Stimulated activated CD4-positive, alpha-beta T cell treated with anti-CD3 and anti-CD28 coated beads, Interleukin-1b, Interleukin-23, amount 100 ng/mL, for 48 hours (primary cell): ENCODE measurements at places on chromosomes 2 and 18.

DNA sequence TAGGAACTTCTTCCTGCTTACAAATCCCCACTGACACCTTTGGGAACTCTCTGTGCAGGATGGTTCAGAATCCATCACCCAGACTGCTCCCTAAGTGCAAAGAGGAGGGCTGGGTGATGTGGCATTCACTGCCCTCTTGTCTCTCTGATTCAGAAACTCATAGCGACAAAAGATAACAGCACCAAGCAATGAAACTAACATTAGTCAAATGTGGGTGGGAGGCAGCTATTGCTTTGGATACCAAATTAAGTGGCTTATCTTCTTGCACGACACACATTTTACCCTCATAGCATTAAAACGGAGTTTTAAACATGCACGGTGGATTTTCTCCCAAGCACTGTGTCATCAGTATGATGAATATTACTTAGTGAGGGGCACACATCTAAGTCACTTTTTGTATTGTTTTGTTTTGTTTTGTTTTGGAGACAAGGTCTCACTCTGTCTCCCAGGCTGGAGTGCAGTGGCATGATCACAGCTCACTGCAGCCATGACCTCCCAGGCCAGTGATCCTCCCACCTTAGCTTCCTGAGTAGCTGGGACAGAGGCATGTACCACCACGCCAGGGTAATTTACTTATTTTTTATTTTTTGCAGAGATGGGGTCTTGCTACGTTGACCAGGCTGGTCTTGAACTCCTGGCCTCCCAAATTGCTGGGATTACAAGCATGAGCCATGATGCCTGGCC lies 40.9 kb upstream of the NEB start:
- no peak for DNase-seq

DNA sequence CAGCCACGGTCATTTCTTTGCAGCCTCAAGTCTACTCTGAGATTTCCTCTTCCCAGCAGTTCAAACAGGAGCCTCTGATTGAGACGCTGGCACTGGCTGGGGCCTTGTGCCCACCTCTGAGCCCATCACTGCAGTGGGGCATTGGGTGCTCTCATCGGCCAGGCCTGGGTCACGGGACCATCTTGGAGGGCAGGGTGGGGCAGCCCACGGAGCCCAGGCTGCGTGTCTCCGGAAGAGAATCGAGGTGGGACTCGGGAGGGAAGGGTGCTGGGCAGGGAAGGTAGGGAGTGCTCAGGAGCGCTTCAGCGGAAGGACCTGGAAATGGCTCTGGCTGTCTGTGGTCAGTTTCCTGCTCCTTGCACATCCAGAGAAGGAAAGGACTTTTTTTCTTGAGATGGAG lies 82.4 kb downstream of the RTP5 start:
- DNase-seq: no peak

DNA sequence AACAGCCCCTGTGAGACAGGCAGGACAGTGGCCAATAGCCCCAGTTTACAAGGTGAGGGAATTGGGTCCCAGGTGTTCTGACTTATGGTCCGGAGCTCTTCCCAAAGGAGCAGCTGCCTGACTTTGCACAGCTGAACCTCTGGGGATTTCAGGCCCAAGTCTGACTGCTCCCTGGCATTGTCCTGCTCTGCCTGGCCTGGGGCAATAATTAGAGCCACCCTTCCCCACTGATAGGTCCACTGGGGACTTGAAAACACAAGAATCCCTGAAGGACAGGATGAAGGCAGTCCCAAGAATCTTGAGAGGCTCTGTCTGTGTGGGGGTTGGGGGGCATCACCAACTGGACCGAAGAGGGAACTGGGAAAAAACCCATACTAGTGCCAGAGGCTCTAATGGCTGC lies 3.7 kb upstream of the FEV start:
- no peak for DNase-seq

- DNase-seq: no peak
Observed at GRCh38 chr2:39499336-39499735, 62.3 kb upstream of the MAP4K3 start.

DNA sequence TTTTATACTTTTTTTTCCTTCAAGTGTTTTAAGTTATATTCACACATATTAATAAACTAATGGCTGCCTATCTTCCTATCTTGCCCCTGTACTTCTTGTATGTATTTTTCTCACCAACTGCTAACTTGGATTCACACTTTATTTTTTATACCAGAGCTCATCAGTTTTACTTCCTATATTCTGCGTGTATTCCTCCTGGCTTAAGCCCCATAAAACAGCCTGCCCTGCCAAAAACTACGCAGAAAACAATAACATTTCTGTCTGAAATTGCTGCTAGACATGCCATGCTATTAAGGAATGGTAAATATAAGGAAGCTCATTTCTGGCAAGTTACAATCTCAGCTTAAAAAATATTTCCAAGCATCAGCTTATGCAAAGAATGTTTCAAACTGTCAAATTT lies 172.3 kb downstream of the UBE2E3 start:
- DNase-seq: no peak

GRCh38 chr2:67243919-67244318 lies 153.2 kb upstream of the ETAA1 start:
- no peak for DNase-seq

DNA sequence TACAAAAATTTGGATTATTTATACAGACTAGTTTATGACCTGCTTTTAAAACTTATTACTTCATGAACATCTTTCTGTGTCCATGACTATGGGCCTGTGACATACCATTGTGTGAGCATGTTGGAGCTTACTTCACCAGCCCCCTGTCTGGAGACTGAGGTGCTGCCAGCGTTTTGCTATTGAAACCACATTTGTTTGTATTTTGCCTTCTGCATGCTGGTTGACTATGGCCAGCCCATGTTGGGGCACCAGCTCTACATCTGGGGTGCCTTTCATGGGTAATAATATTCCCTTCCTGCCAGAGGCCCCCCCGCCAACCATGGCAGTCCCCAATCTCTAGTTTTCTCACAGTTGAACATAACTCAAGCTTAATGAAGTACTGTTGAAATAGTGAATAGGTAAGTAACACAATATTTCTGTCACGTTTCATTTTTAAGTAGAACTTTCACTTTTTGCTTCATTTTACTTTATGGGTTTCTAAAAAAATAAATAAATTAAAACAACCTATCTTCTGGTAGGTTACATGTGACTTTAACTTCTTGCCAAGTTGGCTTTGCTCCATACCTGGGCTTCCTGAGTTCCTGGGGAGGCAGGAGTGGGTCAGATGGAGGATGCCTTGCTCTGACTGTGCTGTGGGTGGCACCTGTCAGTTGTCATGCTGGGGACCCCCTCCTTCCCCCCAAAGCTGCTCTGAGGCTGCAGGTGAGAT lies 63.9 kb downstream of the DGKD start:
- DNase-seq: no peak

- no peak for DNase-seq
Observed at GRCh38 chr2:180975585-180975984, 4.8 kb upstream of the UBE2E3 start.

DNA sequence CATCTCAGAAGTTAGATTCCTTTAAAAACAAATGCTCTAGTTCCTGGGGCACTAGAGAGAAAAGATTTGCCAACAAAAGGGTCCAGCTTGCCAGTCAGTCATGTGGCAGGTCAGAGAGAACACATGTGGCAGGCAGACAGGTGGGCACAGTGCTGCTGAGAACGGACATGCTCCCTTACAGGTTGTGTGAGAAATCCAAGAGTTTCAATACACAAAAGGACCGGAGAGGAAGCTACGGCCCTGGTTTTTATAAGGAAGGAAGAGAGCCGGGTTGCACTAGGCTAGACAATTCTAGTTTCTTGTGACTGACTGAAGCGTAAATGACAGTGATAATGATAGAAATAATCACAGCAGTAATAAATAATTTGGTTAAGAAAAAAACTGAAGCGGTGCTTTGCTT lies 18.3 kb downstream of the CDC42EP3 start:
- DNase-seq: no peak

GRCh38 chr2:198546122-198546521 lies 741.7 kb downstream of the PLCL1 start:
- DNase-seq: no peak

- DNase-seq: no peak
Observed at GRCh38 chr2:107473150-107473549, 353.5 kb upstream of the RGPD4 start.

DNA sequence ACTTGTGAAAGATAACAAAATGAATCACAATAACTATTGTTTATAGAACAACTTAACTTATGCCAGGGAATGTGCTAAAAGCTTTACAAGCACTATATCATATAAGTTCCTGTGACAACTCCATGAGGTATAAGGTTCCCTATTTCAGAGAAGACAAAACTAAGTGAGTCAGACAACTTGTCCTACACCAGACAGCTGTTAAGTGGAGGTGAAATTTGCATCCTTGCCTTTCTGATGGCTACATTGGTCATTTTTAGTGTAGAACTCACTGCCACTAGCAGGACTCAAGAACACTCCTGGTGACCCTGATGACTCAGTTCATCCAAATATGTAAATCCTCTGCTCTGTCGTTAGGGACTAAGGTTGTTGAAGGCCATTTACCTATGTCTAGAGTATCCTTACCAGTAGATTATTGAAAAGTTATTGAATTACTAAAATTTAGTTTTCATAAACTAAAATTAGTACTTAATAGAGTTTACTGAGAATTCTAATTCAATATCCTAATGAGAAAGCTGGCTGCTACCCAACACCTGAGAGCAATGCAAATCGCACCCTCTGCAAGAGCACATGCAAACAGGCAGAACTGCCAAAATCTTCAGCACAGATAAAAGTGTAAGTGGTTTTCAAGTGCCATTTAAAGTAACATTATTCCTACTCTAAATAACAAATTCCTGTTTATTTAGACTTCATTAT lies 636.2 kb downstream of the NRXN1 start:
- no peak for DNase-seq

DNA sequence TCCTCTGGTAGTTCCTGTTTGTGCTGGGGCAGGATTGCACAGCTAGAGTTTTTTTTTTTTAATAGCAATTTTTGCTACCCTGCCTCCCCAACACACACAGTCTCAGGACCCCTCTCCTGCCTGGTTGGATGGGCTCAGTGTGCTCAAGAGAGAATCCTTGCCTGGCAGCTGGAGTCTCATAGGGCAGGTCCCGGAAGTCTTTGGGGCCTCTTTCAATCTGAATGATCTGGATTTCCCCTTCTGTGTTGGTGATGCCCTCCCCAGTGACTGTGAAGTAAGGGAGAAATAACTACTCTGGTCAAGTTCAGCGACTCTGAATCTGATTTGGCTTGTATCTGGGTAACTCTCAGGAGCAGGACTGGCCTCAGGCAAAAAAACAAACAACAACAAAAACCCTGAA lies 220.6 kb upstream of the LRRTM1 start:
- DNase-seq: no peak

- no peak for DNase-seq
Observed at GRCh38 chr2:1492711-1493430, 79.6 kb downstream of the TPO start.

GRCh38 chr2:25483607-25484266 lies 142.0 kb upstream of the DNMT3A start:
- DNase-seq: no peak

- no peak for DNase-seq
Observed at GRCh38 chr18:23540867-23541266, 37.6 kb downstream of the RMC1 start.

DNA sequence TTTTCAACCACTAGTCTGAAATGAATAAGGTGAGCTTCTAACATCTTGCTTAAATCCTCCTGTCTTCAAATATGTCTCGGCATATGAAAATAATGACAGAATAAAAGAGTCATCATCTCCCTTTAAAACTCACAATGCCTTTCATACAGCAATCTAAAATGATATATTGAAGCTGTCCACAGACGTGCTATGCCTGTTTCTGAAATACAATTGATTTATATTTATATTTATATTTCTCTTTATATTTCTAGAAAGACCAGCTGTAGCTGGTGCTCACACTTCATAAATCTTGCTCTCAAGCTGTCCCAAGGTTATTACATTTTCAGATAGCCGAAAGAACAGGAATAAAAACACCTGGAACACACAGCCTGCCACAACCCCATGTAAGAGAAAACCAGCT lies 11.1 kb downstream of the MBP start:
- no peak for DNase-seq

DNA sequence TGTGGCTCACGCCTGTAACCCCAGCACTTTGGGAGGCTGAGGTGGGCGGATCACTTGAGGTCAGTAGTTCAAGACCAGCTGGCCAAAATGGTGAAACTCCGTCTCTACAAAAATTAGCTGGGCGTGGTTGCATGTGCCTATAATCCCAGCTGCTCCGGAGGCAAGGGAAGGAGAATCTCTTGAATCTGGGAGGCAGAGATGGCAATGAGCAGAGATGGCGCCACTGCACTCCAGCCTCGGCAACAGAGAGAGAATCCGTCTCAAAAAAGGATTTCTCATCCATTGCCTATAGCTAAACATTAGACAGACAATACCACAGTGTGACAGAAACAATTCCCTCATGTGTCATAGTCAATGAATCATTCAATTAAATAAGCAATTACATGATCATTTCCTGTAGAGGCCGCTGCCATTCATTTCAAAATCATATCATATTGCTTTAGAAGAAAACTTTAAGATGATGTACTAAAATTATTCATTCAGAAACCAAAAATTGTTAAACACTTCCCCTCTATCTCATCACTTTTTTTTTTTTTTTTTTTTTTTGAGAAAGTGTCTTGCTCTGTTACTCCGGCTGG lies 69.5 kb upstream of the TGIF1 start:
- DNase-seq: peak; percentile 10

DNA sequence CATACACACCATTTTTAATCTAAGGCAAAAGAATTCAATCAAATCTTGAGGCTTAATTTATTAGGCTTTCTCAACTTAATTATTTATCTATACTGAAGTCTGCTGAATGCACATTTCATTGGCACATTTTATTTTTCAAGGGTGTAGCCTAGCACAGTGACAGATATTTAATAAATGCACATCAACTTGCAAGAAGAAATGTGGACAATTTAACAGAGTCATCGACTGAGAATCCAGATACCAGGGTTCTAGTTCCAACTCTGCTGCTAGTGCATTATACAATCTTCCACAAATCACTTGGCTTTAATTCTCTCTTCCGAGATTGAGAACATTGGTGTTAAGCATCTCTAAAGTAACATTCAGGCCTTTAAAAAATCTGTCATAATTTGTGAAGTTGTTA lies 88.5 kb upstream of the RBBP8 start:
- DNase-seq: no peak

DNA sequence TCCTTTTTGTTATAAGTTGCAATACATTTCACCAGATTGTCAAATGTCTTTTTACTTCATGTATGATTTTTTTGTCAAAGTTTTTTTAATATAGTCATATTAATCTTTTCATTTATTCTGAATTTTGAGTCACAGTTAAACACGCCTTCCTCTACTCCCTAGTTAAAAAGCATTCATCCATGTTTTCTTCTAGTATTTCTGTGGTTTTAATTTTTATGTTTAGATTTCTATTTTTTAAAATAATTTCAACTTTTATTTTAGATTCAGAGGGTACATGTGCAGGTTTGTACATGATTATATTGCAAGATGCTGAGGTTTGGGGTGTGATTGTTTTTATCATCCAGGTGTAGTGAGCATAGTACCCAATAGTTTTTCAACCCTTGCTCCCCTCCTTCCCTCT lies 146.7 kb upstream of the MYO3B start:
- no peak for DNase-seq
